ENCODE measurements at places on chromosomes 5 and 9.

- DNase-seq: no peak
Measured at GRCh38 chr5:61837788-61838187, 468.2 kb upstream of the KIF2A start.

DNA sequence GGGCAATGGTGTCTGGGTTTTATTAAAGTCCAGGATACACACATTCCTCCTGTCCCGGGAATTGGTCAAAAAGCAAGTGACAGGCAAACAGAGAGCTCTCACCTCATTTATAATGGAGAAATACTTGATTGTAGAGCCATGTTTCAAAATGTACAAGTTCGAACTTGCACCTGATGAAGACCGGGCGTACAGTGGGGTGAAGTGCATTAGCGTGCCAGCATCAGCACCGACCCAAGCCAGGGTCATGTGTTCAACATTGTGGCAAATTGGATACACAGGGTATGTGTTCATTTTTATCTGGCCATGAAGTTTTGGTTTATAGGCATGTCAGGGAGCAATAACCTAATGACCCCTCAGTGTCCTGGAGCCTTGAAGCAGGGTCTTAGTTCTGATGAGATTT lies 472.5 kb downstream of the IRX1 start:
- no peak for DNase-seq

- no peak for DNase-seq
Measured at GRCh38 chr5:132008163-132008473, 3.3 kb downstream of the ACSL6 start.

GRCh38 chr5:140011297-140011802 lies 31.7 kb downstream of the NRG2 start:
- DNase-seq: no peak

- no peak for DNase-seq
Measured at GRCh38 chr9:135624282-135624681, 15.1 kb downstream of the GLT6D1 start.

DNA sequence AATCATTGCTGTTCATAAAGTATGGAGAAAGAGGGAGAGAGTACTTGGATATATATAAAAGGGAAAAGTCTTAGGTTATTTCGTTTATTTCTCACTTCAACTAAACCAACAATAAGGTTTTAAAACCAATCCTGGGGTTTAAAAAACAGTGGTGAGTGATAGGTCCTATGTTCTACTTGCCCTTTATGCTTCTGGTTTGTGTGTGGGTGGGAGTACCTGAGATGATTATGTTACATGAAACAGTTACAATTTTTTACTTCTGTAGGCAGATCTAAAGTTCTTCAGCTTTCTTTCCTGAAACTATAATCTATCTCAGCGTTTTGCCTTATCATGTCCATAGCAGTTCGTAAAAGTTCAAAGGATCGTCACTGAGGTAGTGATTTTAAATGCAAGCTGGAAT lies 49.2 kb downstream of the STX17 start:
- DNase-seq: no peak

GRCh38 chr9:79809316-79809876 lies 237.6 kb downstream of the TLE4 start:
- no peak for DNase-seq

DNA sequence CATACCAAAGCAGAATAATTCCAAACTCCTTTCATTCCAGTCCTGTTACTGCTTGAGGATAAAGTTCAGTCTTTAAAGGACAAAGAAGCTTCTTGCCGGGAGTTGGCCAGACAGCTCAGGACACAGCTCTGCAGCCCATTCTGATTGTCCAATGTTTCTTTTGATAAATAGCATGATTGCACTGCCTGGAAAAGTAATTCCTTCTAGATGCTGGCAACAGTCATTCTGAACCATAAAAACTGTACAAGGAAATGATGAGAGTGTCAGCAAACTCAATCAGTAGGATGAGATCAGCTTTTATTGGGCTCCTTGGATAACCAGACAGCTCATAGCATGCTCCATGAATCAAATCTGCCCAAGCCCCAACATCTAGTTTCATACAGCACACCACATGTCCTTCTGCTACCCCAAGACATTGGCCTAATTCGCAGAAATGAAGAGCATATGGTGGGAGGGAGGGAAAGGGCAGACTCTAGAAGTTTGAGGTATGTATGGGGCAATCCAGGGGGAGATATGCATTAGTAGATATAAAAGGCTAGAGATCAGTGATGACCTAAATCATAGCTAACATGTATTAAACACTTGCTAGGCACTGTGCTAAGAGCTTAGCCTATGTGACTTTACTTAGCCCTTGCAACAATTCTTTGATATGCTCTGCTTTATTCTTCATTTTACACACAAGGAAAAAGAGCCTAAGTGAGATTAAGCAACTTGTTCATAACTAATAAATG lies 219.9 kb upstream of the NREP start:
- DNase-seq: no peak

- DNase-seq: no peak
Measured at GRCh38 chr9:107730666-107731065, 241.1 kb upstream of the KLF4 start.

- DNase-seq: no peak
Measured at GRCh38 chr9:113920872-113921271, 44.8 kb downstream of the ZNF618 start.

GRCh38 chr9:126488881-126489404 lies 124.8 kb upstream of the LMX1B start:
- no peak for DNase-seq

GRCh38 chr5:141714542-141715310 lies 32.7 kb upstream of the ARAP3 start:
- DNase-seq: no peak

DNA sequence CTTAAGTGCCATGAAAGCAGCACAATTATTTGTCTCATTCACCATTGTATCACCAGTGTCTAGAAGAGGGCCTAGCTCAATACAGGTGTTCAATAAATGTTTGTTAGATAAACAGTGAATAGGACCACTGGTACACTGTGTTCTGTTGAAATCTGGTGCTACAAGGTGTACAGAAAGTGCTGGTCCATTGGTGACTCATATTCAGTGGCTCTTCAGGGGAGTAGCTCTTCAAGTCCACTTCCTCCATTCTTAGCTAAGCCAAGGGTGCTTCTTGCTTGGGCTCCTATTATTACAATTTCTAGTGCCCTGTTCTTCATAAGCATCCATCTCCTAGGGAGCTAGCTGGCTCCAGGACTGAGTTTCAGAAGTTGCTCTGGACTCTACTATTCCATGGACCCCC lies 6.4 kb upstream of the FCHO2 start:
- no peak for DNase-seq

GRCh38 chr5:81164476-81164875 lies 68.6 kb upstream of the CKMT2 start:
- DNase-seq: no peak

Measured in right atrium auricular region (tissue), 2 donors.